ENCODE measurements at places on chromosomes 11 and 22. TPM values are rescaled to one million over a fixed set of nuclear protein-coding genes. Genes with fewer than 3 reads are reported as not detected.

Gene MMP8
- not detected for total RNA-seq

DNA sequence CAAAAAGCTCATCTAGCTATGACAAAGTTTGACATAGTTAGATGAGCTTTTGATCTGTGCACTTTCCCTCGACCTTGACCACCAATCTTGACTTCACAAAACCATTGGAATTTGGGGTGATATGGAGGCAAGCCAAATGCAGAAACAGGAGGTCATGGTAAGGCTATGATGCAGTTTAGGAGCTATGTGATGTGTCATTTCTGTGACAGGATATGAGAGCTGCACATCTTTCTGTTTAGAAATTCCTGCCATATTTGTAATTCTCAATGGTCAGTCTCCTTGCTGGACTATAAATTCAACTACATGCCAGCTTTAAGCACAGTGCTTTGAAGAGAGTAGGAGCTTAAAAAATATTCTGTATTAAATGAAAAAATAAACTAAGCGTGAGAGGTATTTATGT is 12.9 kb downstream of the OR51B6 start:
- DNase-seq, result no peak
- H3K4me3 ChIP-seq, result no peak overlapping the region
- H3K27me3 ChIP-seq, result peaks cover 5% of the 10 kb centered on the region
- no peak overlapping the region for H3K27ac ChIP-seq
- no peaks in the 10 kb centered on the region for H3K4me1 ChIP-seq
- H3K36me3 ChIP-seq, result no peaks in the 10 kb centered on the region

DNA sequence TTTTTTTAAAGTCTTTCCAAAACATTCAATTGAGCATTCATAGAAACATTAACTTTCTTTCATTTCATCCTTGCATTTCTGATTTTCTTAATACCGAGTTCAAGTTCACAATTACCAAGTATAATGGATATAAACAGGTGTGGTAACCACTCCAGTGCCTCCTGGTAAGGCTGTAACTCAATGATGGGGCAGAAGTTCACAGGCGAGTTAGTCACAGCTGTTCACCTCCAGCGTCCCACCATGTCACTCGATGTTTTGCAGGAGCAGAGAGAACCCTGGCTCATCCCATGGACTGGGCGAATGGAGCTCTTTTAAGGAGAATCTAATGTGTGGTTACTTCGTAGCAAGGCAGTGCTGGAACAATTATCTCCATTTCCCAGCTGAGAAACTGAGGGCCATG is 94.4 kb upstream of the ALX4 start:
- H3K27me3 ChIP-seq, result peaks cover 12% of the 10 kb centered on the region
- DNase-seq, result no peak
- no peak overlapping the region for H3K27ac ChIP-seq
- H3K36me3 ChIP-seq, result no peaks in the 10 kb centered on the region
- H3K4me3 ChIP-seq, result no peak overlapping the region

DNA sequence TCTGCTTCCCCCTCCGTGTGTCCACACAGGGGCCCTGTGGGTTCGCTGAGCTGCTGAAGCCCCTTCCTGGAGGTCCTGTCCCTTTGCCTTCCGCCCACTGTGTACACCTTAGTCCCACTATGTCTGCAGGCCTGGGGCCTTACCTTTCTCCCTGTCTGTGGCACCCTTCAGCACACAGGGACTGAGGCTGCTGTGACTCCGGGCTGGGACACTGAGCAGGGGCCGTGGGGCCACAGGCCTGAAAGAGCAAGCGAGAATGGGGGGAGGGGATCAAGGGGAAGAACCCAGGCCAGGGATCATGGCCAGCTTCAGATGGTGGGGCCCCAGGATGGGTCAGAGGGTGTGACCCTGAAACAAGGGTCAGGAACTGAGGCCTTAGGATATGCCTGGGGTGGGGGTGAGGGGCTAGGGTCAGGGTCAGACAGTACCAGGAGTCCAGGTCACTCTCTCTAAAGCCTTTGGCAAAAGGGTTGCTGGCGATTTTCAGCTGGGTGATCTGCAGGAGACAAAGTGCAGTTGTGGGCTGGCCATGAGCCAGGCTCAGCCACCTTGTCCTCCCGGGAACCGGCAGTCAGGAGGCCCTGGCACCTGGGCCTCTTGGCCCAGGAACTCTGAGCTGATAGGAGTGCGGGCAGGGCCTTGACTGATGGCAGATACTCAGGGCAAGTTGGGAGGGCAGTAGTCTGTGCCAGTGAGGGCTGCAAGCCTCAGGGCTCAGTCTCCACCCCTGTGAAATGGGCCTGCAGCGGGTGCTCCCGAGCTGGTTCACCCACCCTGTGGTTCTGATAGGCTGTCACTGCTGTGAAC is 2.6 kb upstream of the NUDT8 start:
- no peaks in the 10 kb centered on the region for H3K36me3 ChIP-seq
- H3K4me1 ChIP-seq, result no peaks in the 10 kb centered on the region
- H3K4me3 ChIP-seq, result peak overlapping the region; percentile 78
- no peaks in the 10 kb centered on the region for H3K27me3 ChIP-seq
- no peak for DNase-seq

Gene FGF4
- not detected for total RNA-seq
